ENCODE measurements at places on chromosomes 6 and 20.

- DNase-seq, result no peak
Observed at GRCh38 chr6:44169154-44169553, 10.5 kb downstream of the CAPN11 start.

DNA sequence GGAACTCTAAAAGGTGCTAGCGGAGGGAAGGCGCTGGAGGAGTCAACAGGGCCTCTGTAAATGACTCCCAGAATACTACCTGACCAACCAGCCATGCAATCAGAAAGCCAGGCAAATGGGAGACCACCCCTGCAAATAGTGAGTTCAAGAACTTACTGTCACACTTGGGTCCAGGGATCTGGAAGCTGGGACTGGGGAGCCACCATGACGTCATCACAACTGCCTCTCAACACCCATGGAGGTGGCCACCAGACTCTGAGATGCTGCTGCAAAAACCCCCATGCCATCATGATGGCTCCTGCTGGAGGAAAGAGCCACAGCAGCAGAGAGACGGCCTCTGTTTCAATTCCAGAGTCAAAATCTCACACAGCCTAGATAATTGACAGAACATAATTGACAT, 8.5 kb upstream of the PDYN start:
- no peak for DNase-seq

DNA sequence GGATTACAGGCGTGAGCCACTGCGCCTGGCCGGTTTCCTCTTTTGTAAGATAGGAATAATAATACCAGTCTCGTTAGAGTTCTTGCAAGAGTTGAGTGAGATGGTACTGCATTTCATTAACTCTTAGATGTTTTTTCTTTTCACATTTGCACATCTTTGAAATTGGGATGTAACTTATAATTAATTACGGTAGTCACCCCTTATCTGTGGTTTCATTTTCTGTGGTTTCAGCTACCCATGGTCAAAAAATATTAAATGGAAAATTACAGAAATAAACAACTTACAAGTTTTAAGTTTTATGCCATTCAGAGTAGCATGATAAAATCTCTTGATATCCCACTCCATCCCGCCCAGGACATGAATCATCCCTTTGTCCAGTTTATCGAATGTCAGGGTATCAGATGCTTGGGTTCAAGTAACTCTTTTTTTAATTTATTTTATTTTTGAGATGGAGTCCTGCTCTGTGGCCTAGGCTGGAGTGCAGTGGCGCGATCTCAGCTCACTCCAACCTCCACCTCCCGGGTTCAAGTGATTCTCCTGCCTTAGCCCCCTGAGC, 15.4 kb downstream of the PTK7 start:
- no peak for DNase-seq

GRCh38 chr6:134846865-134847264, 103.0 kb downstream of the ALDH8A1 start:
- DNase-seq, result no peak

DNA sequence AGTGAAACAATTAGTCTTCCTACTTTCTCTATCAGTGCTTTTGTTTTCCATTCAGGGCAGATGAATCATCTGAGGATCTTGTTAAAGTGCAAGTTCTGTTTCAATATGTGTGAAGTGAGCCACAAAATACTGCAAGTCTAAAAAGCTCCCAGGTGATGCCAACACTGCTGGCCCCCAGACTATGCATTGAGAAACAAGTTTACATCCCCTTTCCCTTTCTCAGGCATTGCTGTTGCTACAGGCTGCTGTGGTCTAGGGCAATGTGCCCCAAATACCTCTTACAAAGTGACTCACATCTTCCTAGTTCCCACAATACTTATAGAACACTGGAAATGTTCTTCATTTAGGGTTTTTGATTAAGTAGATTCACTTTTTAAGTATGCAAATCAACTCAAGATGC, 31.8 kb downstream of the ABRACL start:
- DNase-seq, result no peak

DNA sequence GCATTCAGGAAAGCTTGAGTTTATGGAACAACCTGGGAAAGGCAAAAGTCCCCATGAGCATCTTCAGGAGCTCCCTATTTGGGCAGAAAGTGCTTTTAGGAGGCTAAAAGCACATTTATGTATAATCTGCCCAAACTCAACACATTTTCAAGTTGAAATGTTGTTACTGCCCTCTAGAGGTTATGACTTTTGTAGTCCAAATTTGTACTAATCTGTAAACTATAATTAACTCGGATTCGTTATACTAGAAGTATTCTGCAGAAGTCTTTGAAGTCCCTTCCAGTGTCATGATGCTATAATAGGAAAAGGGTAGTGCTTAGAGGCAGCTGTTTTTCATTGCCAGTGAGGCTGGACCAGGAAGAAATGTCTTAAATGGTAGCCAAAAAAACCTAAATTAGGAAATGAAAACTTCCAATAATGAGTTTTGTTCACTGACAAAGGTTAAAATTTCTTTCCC, 44.8 kb upstream of the EMILIN3 start:
- no peak for DNase-seq

DNA sequence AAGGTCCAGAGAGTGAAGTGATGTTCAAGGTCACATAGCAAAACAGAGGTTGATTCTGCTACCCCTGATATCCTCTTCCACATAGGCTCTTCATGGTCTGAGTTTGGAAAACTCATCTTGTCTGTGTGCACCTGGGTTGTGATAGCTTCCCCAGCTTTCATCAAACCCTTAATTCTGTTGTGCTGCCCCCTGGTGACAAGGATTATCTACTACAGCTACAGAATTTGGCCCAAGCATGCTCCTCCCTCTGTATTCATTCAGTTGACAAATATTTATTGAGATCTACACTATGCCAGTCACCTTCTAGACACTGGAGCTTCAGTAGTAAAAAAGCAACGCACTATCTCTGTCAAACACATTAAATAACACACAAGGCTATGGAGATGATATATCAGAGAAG, 50.4 kb downstream of the SMPDL3A start:
- DNase-seq, result peak; percentile 49

DNA sequence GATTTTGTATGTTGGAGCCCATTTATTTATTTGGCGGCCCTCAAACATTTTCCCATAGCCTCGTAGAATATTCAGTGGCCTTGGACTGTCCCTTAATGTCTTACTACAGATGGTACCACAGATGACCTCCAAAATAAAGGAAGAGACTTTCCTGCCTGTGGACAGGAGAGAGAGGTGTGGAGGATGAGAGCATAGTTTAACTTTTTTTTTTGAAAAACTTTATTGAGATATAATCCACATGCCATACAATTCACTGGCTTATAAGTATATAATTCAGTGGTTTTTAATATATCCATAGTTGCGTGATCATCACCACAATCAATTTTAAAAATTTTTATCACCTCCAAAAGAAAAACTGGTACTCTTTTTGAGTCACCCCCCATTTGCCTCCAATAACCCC, 4.6 kb upstream of the PPP1R16B start:
- DNase-seq, result no peak

GRCh38 chr6:5958921-5959320, 47.8 kb downstream of the NRN1 start:
- DNase-seq, result no peak

DNA sequence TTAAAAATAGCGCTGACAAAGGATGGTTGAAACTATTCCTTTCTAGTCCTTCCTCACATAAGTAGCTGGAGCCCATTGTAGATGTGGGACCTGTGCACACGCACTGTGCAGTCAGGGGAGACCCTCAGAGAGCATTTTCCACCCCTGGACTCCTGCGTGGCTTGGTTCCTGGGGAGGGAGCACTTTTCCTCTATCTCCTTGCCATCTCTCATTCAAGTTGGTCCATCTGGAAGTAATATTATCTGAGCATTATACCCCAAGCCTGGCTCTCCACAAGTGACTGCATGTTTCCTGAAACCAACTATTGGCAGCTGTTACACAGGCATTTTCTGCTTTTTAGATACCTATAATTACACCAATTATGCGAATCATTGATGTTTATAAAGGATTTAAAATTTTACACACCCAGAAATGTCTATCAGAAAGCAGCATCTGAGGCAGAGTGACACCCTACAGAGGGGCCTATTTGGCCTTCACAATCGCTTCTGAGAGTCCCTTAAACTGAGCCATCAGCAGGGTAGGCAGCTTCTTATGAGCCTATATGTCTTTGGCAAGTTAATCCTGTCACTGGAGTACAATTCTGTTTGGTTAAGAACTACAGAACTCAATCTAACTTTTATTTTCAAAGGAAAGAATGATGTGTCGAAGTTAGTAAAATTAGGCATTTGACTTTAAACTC, 18.7 kb downstream of the SOX4 start:
- DNase-seq, result no peak

GRCh38 chr6:51678905-51679620, 408.4 kb downstream of the PKHD1 start:
- no peak for DNase-seq

GRCh38 chr6:110567957-110568696, 91.7 kb upstream of the SLC22A16 start:
- no peak for DNase-seq

DNA sequence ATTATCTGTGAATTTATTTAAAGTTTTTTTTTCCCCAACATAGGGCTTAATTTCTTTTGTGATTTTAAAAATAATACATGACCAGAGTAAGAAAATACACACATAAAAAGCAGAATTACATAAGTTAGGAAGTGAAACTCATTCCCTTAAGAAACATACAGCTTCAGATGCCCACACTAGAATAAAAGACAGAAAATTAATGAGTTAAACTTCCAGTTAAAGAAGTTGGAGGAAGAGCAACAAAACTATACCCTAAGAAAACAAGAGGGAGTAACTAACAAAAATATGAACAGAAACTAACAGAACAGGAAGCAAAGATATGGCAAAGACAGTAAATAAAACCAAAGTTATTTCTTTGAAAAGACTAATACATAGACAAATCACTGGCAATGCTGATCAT, 107.6 kb upstream of the CEP85L start:
- DNase-seq, result no peak

DNA sequence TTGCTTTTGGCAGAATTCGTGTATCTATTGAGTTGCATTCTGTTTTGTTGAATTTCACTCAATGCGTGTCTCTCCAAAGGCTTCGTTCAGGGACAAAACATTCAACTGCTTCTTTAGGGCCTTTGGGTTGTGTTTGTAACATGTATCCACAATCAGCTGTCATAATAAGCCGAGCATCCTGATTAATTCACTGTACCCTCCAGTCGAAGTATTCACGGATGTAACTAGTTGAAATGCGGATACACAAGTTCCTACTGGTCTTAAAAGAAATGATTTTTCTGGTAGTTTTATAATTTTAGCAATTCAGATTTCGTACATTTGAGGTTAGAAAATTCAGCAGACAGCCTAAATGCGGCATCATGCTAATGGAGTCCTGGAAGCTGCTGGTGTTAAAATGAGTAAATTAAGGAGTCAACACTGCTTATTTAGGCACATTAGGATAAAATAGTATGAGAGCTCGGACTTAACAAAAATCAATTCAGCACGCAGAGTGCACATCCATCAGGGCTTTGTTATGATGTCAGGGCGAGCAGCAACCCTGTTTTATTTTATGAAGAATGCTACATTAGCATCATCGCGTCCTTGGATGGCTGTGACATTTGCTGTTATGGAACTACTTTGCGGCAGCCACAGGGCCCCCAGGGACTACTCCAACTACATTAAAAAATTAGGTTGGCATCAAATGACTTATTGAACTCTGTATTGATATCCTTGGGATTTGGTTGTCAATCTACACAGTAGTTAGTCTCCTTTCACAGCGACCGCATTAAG, 489.3 kb upstream of the FLRT3 start:
- DNase-seq, result no peak

DNA sequence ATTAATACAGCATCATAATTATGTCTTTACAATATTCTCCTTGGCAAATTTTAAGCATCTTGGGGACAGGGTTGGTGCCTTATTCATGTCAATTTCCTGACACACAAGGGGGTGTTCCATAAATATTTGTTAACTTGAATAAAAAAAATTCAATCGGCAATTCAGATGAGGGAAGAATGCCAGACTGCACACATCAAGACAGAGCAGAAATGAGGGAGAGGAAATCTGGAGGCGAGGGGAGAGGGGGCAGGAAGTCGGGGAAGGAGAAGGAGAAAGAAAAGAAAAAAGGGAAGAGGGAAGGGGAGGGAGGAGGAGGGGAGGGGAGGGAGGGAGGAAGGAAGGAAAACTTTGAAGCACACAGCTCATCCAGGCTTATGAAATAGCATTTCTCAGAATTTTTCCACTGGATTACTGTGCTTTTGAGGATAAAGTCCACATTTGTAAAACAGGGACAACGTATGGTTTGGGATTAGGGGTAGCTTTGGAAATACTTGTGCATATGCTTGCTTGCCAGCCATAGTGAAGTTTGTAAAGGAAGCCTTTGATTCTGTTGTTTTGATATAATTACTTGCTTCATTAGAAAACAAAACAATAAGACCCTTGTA, 362.1 kb downstream of the SAMD5 start:
- DNase-seq, result no peak

GRCh38 chr6:14095437-14095836, 22.1 kb upstream of the CD83 start:
- DNase-seq, result no peak

- DNase-seq, result no peak
Observed at GRCh38 chr20:21184819-21185218, 58.9 kb downstream of the KIZ start.

DNA sequence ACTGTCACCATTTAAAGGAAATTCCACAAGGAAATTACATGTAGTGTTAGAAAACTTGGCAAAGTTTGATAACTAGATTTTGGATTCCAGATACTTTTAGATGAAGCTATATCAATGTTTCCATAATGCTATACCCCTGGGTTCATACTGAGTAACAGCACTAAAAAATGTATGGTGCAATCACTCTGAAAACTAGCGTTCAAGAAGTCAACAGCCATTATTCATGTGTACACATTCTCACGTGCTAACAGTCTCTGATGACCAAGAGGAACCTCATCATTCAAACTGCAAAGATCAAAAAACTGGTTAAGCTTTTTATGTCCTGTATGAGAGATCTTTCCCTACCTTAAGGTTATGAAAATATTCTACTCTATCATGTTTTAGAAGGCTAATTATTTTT, 197.6 kb downstream of the GMDS start:
- DNase-seq, result no peak

DNA sequence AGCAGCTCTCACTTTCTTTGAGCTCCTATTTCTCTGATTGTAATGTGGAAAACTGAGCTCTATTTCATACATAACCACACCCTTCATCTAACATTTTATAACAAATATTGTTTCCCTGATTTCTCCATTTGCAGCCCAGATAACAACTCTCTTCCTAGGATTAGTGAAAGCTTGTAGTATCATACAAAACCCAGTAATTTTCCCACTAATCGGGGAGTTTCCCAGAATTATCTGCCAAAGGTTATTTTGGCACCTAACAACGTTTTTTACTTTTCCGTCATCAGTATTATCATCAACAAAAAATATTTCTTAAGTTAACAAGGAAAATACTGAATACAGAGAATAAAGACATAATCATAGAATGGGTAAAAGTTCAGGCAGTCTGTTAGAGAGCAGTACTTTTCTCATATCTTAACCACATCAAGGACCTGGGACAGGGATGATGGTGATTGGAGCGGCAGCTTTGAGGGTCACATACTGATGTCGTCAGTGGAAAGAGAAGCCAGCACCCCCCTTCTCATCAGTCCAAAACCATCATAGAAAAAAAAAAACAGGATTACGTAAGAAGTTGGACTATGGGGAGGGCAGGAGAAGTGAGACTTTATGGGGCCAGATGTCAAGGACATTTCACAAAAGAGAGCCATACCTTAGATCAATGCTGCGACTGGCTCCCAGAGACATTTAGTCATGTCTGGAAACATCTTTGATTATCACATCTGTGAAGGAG, 166.1 kb upstream of the TNFAIP3 start:
- DNase-seq, result no peak

GRCh38 chr6:22614547-22614946, 45.2 kb downstream of the HDGFL1 start:
- DNase-seq, result no peak

Data from stimulated activated CD4-positive, alpha-beta T cell treated with anti-CD3 and anti-CD28 coated beads, Interleukin-12 subunit alpha, Interleukin-12 subunit beta, amount 100 ng/mL, for 24 hours (primary cell).